ENCODE measurements at places on chromosomes 5 and 9. TPM values are rescaled to one million over a fixed set of nuclear protein-coding genes. Genes with fewer than 3 reads are reported as not detected.
A peak's percentile ranks its signal among the peaks of the same experiment; 100 is the strongest.

Gene NR5A1
- not detected for total RNA-seq

- DNase-seq: peak; percentile 76
Measured at GRCh38 chr5:141496038-141496437, 7.2 kb downstream of the PCDHGC5 start.

DNA sequence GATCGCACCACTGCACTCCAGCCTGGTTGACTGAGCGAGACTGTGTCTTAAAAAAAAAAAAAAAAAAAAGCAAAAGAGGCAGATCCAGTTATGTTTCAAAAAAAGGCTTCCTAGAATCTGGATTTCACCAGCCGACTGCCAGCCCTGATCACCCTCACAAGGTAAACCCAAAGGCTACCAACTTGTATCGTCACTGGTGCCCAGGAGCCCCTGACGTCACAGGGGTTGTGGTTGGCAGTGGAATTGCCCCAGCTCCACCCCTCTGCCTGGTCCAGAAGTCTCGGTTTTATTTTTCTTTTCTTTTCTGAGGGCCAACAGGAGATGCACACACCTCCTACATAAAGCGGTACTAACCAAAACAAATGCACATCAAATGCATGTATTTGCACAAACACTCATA, 6.0 kb upstream of the LMX1B start:
- DNase-seq: no peak

Gene SCAI
- total RNA-seq: 4.9 TPM

Gene STC2
- total RNA-seq: 144 TPM

DNA sequence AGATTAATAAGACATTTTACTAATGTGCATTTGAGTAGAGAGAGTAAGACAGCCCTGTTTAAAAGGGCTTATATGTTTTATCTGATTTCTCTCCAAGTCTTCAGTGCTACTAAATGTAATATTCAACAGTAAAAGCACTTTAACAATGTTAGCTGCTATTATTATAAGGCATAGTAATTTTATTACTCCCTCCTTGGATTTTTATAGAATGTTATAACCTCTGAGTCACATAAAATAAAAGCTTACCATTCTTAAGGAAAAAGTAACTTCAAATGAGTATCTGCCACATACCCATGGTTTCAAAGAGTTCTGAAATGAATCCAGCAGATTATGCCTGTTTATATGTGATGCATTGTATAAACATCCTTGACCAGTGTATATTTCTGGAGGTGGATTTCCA, 19.0 kb downstream of the SPDL1 start:
- DNase-seq: no peak

- no peak for DNase-seq
Measured at GRCh38 chr5:61737301-61737963, 405.4 kb downstream of the ZSWIM6 start.

Gene RAI14
- 60.0 TPM for total RNA-seq

DNA sequence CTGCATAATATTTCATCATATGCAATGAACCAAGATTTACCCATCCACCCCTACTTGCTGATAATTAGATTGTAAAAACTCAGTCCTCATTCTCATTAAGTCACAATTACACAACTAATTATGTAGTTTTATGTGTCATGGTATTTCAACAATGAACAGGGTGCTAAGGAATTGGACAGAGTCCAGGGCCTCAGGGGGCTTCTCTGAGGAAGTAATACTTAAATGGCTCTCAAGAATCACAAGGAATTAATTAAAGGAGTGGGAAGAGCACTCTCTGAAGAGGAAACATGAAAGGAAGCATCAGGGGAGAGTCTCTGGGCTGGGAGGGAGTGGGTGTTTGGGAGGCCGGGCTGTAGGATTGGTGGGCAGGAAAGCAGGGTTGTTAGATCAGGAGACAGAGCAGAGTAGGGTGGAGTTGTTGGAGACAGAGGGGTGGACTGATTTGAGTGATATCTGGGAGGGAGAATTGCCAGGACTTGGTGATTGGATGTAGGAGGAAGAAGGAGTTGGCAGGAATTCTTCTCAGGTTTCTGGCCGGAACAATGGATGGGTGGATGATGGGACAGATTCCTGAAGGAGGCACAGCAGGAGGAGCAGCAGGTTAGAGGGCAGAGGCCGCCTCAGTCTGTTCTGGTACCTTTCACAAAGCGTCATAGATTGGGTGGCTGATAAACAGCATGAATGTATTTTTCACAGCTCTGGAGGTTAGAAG, 23.0 kb upstream of the NSG2 start:
- DNase-seq: no peak

DNA sequence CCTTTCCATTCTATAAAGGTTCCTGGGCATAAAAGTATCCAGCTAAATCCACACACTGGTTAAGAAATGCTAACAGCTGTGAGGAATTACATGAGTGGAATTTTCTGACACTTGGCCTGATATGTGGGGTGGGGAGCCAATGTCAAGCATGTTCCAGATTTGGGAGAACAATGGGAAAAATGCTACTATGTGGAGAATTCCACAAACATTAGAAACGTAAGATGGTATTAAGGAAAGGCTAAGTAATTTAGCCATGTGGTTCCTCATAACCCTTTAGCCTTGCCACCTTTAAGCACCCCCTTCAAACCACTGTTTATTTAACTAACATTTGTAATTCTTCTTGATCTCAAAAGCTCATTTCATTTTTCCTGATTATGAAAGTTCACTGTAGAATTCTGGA, 149.2 kb downstream of the GNA14 start:
- DNase-seq: no peak

Gene ARHGEF37
- total RNA-seq: 0.80 TPM

Gene IFNK
- total RNA-seq: not detected

DNA sequence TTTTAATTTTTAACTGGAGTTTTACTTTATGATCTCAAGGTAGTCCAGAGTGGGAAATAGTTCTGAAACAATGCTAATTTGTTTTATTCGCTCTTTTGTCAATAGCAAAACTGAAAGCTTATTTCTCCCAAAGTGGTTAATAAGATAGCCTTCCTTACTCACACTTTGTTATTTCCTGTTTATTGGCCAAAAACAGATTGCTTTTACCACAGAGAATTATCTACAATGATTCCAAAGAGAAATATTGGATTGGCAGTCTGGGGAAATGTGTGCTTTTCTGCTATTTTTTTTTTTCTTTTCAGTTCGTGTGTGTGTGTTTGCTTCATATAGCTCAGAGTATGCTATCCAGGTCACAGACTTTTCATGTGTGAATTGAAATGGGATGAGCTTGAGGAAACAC, 756.7 kb upstream of the RGMB start:
- DNase-seq: no peak
